Panc1 (cell line): ENCODE measurements at places on chromosomes 6 and 20.

GRCh38 chr6:90860822-90861601 lies 274.1 kb upstream of the MAP3K7 start:
- DNase-seq, result no peak

DNA sequence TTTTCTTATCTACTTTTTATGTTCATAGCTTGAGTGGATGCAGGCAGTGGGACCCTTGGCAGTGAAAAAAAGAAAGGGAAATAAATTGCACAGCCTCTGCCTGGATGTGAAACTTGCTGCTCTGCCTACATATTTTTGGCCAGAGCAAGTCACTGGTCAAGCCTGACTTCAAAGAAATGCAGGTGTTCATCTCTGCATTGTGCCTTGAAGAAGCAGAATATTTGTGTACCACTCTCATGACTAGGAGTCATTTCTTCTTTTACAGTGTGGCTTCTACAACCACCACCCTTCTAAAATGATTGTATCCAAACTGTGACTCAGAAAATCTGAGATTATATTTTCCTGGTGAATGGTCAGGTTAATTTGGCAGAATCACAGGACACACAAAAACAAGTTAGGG lies 2.5 kb upstream of the KATNA1 start:
- no peak for DNase-seq

GRCh38 chr6:152821525-152821924 lies 70.9 kb downstream of the VIP start:
- no peak for DNase-seq

- DNase-seq, result no peak
Measured at GRCh38 chr20:35273449-35274171, 4.3 kb downstream of the MMP24OS start.

DNA sequence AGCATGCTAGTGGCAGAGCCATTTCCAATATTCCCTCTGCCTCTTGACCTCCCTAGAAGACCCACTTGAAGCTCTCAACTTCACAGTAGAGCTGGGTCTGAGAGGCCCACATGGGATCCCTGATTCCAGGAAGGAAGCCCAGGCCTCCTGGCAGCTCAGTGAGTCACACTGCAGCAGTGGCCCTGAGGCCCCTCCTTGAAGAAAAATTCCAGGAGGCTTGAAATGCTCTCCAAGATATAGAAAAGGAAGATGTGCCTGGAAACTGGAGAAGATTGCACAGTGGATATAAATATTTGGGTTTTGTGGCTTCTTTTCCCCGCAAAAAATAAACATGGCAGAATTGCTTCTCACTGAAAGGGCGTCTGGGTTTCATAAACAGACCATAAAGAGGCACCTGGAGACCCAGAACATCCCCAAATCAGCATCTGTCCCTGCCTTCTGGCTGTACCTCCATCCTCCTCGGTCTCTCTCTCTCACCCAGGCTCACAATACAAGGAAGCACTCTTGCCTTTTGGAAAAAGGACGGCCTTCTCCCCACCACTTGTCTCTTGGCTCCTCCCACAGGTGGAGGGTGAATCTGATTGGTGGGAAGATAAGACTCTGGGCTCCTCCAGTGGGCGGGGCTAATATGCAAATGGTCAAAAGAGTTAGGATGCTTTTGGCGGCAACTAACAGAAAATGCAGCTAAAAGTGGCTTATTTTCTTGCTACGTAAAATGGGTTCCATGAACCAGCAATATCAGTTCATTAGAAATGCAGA lies 200.0 kb upstream of the SULF2 start:
- no peak for DNase-seq

DNA sequence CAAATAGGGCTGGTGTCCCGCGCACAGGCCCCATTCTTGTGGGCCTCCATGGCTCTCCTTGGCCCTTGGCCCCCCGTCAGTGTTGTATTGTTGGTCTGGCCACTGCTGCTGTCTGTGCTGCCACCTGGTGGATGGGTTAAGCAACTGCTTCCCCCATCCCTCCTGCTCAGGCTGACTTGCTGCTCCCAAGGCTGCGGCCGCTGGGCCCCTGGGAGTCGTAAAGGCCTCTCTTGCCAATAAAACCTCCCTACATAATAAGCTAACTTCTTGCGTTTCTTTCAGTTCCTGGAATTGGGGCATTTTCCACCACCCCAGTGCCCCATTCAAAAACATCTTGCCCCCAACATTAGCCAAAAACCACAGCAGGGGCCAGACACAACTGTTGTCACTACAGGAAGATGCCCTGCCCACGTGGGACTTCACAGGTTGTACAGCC lies 27.1 kb downstream of the CD83 start:
- peak; percentile 53 for DNase-seq
